Stimulated activated CD8-positive, alpha-beta memory T cell treated with anti-CD3 and anti-CD28 coated beads, Interleukin-7, amount 100 ng/mL, for 48 hours (primary cell): ENCODE measurements at places on chromosomes 12 and 14.

GRCh38 chr14:26856876-26857518 lies 259.2 kb upstream of the NOVA1 start:
- no peak for DNase-seq

DNA sequence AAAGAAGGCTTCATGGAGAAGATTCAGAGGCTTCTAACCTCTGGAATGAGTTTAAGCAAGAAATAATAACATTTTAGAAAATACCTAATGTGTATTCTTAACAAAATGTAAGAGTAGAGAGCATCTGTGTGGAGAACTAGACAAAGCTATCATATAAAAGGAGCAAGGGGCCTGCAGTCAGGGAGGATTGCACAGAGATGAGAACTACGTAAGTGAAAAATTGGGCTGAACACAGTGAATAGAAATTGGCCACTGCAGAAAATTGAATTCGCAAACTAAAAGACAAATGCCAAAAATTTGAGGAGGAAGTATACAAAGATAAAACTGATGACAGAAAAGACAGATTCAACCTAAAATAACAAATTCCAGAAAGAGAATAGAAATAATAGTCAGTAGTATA lies 92.8 kb downstream of the TGFB3 start:
- DNase-seq, result no peak

DNA sequence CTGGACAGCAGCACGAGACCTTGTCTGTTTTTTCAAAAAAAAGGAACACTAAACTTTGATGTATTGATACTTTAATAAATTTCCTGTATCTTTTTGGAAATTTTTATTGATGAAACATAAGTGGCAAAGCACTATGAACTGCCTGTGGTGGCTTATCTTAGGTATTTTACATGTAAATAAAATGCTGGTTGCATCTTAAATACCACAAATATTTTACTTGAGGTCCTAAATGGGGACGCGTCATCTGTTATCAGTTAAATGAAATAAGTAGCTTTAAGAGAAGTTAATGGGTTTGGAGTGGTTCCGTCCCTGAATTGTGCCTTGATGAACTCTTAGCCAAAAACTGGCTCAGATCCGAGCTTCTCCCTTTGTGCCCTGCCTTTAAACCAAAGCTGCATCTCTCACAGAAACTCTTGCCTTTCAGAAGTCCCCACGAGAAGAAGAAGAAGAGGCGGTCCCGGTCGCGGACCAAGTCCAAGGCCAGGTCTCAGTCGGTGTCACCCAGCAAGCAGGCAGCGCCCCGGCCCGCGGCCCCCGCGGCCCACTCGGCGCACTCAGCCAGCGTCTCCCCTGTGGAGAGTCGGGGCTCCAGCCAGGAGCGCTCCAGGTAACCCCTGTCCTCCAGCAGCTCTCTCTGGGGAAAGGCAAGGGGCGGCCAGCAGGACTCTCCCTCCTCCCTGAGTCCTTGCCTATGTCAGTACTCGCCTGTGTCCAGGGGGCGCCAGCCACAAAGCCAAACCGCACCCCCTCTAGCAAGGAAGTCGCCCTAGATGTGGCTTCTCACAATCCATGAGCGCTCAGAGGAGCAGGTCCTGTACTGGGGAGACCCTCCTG lies 31.2 kb upstream of the MMP17 start:
- DNase-seq, result no peak

GRCh38 chr12:27607591-27607990 lies 83.6 kb downstream of the PPFIBP1 start:
- no peak for DNase-seq

GRCh38 chr14:58882577-58883018 lies 244.8 kb downstream of the DACT1 start:
- no peak for DNase-seq

DNA sequence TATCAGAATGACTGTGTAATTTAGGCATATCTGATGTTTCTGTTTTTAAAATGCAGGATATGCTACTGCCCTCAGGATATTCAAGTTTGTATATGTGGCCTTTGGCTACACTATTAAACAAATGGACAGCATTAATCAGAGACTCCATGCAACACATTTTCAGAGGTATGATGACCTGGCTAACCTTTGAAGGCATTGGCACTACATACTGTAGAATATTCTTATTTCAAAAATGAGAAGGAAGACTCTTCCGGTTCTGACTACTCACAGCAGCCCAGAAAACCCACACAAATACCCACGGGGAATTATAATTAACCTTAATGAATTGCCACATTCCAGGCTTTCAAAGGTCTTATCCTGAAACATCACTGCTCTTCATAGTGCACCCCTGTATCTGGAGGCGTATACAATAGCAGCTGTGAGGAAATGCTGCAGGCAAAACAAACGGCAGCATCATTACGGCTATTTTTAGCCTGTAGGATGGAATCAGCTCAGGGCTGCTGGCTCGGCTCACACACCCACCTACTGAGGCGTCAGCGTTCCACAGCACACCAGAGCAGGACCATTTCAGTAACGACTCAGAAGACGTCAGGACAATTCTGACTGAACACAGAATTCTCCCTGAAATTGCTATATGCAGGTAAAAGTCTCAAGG lies 648.5 kb downstream of the RPS29 start:
- DNase-seq, result no peak

DNA sequence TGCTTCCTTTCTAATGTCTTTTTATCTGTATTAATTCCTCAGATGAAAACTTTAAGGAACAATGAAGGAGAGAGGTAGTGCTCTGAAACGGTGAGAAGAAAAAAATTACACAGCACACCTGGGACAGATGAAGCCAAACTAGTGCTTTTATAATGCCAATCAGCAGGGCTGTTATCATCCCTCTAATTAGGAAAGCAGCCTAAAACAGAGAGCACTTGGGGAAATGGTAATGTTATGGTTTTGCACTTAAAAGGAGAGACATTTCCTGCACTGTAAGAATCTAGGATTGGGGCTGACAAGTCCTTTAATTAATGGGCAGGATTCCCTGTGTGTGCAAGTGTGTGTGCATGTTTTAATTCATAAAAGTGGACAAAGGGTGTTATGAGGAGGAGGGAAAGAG lies 4.8 kb upstream of the LMO3 start:
- DNase-seq, result no peak

GRCh38 chr12:85626001-85626783 lies 210.0 kb downstream of the RASSF9 start:
- DNase-seq, result no peak

- no peak for DNase-seq
Measured at GRCh38 chr14:72013721-72014345, 81.6 kb downstream of the RGS6 start.

DNA sequence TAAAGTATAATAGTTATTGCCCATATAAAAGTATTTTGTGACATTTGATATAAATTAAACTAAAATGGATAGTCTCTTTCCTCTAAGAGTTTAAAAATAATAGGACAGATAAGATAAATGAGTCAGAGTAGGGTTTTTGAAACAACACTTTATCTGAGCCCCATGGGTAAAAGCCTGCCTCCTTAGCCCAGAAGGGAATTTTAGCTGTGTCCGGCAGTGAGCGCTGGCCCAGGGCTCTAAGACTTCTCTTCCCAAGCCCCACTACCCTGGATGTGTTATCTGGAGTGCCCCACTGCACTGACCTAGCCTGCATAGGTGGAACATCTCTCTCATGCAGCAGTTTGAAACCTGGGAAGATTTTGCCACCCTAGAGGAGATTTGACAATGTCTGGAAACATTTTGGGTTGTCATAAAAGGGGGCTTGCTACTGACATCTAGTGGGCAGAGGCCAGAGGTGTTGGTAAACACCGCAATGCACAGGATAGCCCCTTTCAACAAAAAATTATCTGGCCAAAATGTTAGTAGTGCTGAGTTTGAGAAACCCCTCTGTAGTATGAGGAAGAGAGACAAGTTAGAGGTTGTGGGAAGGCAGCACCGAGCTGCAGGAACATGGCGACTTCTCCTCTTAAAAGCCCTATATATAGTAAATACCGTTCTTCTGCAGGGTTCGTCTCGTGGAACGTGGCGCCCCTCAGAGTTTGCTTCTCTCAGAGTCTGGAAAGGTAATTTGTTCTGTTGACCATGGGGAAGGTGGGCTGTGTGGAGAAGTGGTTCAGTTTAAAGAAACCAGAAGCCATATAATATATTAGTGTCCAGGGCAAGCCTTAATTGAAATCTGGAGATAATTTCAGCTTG lies 29.3 kb upstream of the ATF1 start:
- DNase-seq, result no peak

DNA sequence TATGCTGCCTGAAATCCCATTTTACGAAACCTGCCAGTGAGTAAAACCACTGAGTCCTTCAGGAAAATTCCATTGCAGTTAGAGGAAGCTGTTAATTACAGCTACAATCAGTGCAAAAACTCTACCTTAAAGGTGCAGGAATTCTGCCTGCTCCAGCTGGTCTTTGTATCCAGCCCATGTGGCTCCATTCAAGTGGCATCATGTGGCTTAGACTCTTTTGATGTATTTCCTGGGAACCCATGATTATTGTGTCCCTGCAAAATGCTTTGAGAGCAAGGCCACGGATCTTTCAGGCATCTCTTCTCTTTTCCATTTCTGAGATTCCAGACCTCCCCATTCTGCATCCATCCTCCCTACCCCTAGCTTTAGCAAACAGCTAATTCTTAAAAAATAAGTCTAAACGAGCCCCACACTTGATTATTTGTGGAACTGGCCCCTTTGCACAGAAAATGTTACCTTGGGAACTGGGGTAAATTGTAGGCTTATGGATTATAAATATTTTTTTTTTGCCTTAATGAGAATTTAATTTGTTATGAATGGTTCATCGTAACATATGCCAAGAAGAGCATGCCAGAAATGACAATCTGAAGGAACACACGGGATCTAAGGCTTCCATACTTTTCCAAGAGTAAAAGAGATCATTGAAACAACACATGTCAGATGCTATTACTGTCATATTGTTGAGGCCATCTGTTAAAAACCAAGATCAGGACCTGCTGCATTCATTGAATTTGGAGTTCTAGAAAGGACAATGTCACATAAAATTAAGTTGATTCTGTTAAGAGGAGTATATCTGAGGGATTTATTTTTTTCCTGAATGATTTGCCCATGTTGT lies 144.6 kb downstream of the TPH2 start:
- no peak for DNase-seq

GRCh38 chr14:44565968-44566367 lies 58.9 kb upstream of the FSCB start:
- DNase-seq, result no peak

DNA sequence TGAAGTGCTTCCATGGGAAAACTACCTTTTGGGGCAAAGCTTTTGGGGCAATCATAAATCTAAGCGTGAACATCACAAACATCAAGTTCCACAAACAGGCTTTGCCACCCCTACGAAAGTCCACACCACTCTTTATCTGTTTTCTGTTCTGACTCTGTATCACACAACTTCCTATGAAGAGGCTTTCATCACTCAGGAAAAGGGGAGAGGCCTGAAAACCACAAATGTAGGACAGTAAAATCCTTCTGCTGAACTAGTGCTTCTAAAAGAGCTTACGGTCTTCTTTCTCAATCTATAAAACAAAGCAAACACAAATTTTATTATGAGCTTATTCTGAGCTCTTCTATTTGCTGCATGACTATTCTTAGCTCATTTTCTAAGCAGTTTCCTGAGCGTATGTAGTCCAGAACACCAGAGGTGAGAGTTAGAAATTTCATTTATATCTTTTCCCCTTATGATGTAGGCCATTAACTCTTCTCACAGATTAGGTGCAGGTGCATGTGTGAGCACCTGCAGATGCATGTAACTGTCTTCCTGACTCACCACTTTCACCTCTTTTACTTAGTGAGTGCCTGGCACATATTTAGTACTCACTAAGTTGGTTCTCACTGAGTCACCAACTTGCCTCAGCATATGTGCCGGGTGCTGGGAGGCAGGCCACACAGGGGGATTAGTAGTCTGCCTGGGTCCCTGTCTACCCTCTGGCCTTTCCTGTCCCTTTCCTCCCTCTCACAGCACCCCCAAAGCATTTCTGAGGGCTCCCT lies 32.9 kb upstream of the SYCP3 start:
- DNase-seq, result no peak

DNA sequence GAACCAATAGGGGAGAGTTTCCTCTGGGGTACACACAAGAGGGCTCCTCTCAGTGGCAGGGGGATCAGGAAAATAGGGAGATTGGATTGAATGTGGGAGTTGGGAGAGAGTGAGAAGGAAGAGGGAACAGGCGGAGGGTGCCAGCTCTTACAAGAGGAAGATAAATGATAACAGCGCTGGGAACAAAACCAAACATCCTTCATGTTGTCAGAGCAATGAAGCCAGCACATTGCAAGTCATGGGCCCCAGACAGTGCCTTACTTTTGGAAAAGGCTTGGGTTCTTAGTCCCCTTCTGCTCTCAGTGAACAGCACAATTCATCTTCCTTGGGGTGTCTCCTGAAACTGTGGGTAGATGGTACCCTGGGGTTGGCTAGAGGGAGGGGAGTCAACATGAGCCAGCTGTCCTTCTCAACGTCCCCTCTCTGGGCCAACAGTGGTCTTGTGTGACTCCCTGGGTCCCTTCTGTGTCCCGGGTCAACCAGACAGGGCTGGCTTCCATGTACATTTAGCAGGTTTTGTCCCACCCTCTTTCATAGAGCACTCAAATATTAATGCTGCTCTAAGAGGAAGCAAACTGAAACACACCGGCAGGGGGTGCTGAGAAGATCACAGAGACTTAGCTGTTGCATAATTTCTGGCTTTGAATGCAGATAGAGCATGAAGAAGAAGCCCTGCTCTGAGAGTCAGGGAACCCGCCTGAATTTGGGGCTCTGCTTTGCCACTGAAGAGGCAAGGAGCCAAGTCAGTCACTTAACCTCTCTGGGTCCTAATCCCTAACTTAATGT lies 138.5 kb downstream of the ESRRB start:
- DNase-seq, result no peak

GRCh38 chr12:124422142-124422569 lies 127.3 kb downstream of the RFLNA start:
- DNase-seq, result no peak

- no peak for DNase-seq
Measured at GRCh38 chr12:132311201-132311915, 18.0 kb downstream of the GALNT9 start.

DNA sequence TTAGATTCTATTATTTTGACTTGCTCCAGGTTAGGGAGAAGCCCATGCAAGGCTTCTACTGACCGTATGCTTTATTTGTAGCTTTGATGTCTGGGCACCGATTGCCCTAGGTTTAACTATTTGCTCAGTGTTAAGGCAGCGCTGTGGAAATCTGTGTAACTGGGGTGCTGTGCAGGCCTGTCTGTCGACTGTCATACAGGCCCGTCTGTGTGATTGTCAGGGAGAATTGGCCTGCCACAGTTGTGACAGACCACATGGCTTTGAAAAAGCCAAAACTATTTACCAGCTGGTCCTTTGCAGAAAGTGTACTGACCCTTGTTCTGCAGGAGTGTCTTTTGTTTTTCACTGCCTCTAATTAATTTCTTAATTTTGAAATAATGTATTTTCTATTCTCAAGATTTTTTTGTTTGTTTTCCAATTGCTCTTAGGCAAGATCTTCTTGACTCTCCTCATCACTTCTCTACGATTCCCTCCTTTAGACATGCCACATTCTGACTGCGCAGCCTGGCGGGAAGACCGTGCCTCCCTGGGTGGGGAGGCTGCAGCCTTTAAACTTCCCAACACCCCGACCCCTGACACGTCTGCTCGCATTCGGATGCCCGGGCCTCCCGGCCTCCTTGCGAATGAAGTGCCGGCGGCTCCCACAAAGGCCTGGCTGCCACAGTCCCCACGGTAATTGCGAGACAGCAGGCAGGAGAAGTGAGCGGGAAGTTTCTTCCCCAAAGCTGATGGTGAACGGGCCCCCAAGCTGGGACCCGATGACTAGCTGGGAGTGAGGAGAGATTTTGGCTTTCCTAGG lies 99.0 kb upstream of the EVL start:
- no peak for DNase-seq
